ENCODE measurements at places on chromosomes 4 and X.
A peak's percentile ranks its signal among the peaks of the same experiment; 100 is the strongest.

GRCh38 chr4:25060241-25060962 lies 29.7 kb upstream of the LGI2 start:
- DNase-seq: no peak

- no peak for DNase-seq
These were observed 131.5 kb downstream of the HS3ST1 start for GRCh38 chr4:11297201-11297600.

DNA sequence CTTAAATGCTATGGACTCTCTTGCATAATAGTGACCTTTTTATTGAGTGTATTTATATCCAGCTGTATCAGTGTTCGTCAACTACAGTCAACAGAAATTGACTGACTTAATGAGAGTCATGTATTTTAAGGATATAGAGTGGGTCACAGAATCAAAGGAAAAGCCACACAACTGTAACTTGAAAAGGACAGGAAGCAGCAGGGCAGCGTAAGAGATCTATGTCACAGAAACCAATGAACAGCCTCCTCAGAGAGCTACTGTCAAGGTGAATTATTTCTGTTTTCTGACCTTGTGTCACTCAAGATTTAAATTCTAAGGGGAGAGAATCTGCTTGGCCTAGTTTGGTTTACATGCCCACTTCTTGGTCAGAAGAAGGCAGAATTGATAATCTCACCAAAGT lies 94.1 kb upstream of the FRAS1 start:
- DNase-seq: no peak

- no peak for DNase-seq
These were observed 91.5 kb upstream of the UNC5C start for GRCh38 chr4:95640311-95640710.

GRCh38 chr4:124061413-124061812 lies 651.1 kb downstream of the ANKRD50 start:
- no peak for DNase-seq

GRCh38 chr4:4829837-4830236 lies 29.6 kb upstream of the MSX1 start:
- DNase-seq: no peak

DNA sequence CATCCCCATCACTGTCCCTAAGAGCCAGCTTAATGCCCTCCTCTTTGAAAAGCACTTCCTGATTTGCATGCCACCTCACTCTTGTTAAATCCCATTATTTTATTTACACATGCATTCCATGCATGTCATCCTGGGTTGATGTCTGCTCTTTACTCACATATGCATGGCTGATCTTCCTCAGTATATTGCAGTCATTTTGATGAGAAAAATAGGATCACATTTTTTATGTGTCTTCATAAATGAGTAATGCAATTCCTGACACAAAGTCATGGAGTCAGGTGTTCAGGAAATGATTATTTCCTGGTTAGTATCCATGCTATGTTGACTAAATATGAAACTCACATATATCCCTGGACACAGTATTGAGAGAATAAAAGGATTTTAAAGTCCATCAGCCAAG lies 204.7 kb downstream of the SLIT2 start:
- DNase-seq: no peak

GRCh38 chr4:27066591-27066990 lies 205.9 kb downstream of the STIM2 start:
- DNase-seq: no peak

- no peak for DNase-seq
These were observed 718.1 kb downstream of the SMARCA1 start for GRCh38 chrX:128805236-128805635.

DNA sequence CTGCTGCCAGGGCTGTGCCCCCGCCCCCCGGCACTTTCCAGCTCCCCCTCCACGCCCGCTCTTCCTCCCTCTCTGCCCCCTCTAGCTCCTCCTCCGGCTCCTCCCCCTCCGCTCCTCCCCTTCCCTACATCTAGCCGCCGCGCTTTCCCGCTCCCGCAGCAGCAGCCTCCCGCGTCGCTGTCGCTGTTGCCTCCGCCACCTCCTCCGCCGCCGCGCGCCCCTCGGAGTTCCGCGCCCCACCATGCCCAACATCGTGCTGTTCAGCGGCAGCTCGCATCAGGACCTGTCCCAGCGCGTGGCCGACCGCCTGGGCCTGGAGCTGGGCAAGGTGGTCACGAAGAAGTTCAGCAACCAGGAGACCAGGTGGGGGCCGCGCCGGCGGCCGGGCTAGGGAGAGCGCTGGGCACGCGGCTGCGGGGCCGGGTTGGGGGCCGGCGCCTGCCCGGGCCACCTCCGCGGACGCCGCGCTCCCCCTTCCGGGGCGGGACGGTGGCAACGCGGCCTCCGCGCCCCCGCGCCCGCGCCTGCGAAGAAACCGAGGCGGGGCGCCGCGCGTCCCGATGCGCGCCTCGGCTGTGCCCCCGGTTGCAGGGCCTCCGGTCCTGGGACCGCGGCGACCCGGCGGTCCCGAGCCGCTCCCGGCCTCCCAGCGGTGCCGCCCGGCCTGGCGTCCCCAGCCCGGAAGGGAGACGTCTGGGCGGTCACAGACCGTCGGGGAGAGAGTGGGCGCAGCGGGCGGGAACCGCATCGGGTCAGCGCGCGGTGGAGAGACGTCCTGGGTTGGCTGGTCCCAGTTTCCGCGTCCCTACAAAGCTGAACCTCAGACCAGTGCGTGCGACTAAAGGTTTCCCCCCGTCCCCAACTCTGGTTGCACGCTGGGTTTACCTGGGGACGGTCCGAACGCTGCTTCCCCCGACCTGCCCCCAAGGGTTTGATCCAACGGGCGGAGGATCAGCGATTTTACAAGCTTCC lies at the start of gene PRPS2:
PRPS2 (plus strand) TSS at position 156 of the 972 bp plus-strand sequence; CDS start at position 242, 86 bp downstream.
- peak; percentile 76 for DNase-seq
